ENCODE measurements at places on chromosomes 7 and 10.

GRCh38 chr7:47659664-47660462 lies 78.0 kb upstream of the TNS3 start:
- DNase-seq: no peak

DNA sequence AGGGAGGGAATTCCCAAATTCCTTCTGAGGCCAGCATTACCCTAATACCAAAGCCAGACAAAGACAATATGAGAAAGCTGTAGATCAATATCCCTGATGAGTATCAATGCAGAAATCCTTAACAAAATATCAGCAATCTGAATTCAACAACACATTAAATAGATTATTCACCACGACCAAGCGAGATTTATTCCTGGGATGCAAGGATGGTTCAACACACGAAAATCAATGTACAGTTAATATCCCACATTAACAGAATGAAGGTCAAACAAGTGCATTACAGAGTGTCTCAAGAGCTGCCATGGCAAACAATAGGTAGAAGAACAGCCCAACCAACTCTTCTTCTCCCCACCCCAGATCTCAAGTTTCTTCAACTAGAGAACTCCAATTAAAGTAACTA lies 6.1 kb downstream of the ECD start:
- DNase-seq: no peak

- no peak for DNase-seq
Measured at GRCh38 chr7:88202278-88202677, 17.6 kb downstream of the SRI start.

DNA sequence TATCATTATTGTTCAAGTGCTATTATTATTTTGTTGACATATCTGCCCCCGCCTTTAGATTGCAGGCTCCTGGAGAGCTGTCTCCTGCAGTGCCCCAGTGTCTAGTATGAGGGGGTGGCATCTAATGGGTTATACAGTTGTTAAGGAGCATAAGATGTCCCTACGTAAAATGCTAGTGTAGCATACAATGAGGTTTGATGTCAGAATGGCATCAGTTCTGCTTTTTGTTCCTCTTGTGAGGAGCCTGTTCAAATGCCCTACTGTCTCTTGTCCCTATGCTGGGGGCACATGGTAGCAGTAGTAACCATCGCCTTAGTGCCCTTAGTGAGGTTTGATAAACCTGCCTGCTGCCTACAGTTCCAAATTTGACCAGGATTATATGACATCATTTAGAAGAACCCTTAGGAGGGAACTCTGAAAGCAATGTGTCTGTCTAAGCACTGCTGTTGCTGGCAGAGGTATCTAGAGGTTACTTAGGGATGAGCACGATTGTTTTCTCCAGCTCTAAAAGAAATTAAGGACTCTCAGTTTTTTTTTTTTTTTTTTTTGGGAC lies 9.7 kb downstream of the CREM start:
- no peak for DNase-seq

- DNase-seq: no peak
Measured at GRCh38 chr10:130224228-130224627, 88.0 kb downstream of the GLRX3 start.

GRCh38 chr10:21737106-21737505 lies 203.1 kb downstream of the MLLT10 start:
- no peak for DNase-seq

- DNase-seq: no peak
Measured at GRCh38 chr10:110522365-110522988, 24.8 kb downstream of the DUSP5 start.

- no peak for DNase-seq
Measured at GRCh38 chr7:74299401-74299800, 10.2 kb downstream of the CLIP2 start.

DNA sequence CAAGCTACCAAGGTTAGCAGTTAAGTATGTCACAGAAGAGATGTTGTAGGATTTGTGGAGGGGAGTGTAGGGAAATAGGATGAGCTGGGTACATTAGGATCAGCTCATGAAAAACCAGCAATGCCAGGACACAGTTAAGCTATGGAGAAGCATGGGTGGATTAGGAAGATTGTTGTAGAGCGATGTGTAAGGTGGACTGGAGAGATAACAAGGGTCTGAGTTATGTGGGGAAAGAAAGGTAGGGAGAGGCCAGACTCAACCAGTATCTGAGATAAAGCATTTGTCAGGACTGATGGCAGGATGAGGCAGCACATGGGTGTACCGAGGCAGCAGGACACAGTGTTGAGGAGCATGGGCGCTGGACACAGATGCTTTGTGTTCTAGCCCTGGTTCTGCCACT lies 85.4 kb upstream of the PRR15 start:
- DNase-seq: no peak

Measured in activated naive CD4-positive, alpha-beta T cell treated with anti-CD3 and anti-CD28 coated beads, Interleukin-2, amount 50 U/mL, for 72 hours (primary cell).